HCT116 (cell line): ENCODE measurements at places on chromosomes 3 and 15.
A peak's percentile ranks its signal among the peaks of the same experiment; 100 is the strongest.

GRCh38 chr3:15355086-15355485 is 22.7 kb upstream of the SH3BP5 start:
- no peak for DNase-seq

GRCh38 chr3:129513705-129514104 is 14.7 kb upstream of the RHO start:
- DNase-seq: no peak

DNA sequence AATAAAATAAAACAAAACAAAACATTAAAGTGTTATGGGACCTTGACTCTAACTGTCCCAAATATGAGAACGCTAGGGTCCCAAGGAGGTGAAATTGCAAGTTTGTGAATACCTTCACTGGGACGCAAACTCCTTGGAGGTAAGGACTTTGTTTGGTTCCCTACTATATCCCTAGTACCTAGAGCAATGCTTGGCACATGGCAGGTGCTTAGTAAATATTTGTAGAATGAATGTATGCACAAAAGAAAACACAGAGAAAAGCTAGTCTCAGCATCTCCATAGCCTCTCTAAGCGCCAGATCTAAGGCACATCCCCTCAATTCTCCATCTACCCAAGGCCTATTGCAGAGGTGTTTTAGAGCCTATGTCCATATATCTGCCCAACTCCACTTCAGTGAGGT is 30.5 kb downstream of the GPR176 start:
- DNase-seq: no peak

DNA sequence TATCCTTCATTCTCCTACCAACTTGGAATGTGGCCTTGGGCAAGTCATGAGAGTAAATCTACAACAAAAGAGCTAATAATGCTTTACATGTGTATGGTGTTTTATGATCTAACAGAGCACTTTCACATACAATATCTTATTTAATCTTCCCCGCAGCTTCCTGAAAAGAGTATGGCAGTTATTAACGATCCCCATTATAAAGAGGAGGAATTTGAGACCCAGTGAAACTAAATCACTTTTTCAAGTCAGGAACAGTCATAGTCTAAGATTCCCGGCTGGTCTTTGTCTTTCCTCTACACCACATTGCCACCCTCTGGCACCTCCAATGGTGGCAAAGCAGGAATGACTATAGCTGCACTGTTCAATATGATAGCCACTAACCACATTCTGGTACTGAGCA is 69.7 kb upstream of the CMSS1 start:
- DNase-seq: peak; percentile 6

GRCh38 chr15:70538278-70538677 is 225.1 kb downstream of the UACA start:
- no peak for DNase-seq

GRCh38 chr3:47762233-47762632 is 19.5 kb downstream of the SMARCC1 start:
- no peak for DNase-seq

DNA sequence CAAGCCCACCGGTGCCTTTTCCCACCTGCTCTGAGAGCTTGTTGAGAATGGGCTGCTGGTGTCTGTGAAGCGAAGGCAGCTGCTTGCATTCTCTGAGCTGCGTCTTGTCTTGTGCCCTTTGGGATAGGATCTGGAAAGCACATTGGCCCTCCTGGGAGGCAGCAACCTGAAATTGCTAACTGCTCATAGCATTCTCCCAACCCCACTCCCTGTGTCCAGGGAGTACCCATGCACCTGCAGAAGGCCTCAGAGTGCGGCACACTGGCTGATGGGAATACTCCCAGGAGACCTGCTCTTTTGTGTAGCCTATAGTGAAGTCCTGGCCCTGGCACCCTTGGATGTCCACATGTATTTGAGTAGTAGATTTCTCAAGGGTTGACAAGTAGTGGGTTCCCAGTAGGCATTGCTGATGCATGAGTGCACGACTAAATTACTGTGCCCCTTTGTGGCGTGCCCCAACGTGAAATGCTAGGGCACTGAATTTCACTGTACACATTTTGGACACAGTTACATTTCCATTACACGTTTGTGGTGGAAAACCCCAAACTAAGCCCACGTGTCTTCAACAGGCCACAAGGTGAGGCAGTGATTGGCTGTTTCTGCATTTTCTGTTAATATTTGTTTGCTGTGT is 3.7 kb downstream of the EPHB1 start:
- no peak for DNase-seq

DNA sequence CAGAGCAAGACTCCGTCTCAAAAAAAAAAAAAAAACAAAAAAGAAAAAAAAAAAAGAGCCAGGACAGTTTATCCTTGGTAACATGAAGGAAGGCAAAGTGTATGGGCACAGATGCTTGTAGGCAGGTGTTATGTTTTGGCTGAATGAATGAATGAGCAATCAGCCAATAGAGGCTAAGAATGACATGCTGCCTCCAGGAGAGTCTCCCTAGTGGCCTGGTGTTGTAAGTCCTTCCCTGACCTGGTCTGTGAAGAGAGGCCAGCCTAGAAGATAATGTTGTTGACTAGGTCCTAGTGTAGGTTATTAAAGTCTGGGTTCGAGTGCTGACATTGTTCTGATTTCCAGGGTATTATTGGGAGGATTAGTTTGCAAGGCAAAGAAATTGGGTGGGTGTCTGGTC is 24.9 kb downstream of the GYG1 start:
- no peak for DNase-seq

DNA sequence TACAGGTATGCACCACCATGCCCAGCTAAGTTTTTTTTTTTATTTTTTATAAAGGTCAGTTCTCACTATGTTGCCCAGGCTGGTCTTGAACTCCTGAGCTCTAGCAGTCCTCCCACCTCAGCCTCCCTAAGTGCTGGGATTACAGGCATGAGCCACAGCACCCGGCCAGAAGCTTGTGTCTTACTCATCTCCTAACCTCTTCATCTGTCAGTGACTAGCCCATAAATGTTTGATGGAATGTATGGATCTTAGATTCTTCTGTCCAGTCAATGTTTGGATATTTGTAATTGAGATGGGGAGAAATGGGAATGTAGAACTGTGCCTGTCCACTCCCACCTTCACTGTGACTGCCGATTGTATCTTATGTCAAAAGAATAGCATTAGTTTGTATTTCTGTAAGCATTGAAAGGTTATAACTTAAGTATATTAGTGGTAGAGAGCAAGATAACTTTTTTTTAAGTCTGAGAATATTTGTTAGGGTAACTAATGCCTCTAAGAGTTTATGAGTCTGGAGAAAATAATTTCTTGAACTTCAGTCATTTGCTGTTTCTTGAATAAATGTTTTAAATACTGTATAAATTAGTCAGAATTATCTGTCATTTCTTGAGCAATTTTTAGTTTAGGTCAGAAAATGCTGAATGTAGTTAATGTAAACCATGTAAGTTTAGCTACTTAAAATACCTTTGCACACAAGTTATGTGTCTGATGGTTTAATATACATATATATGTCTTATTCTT is 215.3 kb upstream of the CGNL1 start:
- no peak for DNase-seq

- no peak for DNase-seq
Observed at GRCh38 chr3:115512565-115513415, 110.5 kb upstream of the GAP43 start.

DNA sequence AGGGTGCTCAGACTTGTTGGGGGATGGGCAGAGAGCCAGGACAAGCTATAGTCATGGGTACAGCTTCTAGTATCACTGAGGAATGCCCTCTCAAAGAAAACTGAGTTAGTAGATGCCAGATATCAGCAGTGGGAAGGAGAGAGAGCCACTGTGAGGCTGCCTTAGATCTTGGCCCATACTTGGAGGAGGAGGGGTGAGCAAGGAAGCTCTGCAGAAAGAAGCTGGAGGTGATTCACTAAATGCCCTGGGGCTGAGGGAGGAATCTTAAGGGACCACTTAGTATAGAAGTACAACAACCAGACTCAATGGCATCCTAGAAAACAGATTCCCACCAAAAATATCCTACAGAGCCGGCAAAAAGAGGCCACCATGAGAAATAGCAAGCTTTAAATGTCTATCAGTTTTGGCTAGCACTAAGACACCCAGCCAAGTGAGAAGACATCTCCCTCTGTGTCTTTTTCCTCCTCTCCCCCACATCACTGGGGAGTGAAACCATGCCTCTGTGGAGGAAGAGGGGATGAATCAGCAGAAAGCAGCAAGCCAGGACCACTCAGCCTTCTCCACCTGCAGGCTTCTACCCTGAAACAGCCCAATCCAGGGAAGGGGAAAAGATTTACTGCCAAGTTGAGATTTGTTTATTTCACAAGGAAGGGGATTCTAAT is 282.5 kb upstream of the STT3B start:
- no peak for DNase-seq

DNA sequence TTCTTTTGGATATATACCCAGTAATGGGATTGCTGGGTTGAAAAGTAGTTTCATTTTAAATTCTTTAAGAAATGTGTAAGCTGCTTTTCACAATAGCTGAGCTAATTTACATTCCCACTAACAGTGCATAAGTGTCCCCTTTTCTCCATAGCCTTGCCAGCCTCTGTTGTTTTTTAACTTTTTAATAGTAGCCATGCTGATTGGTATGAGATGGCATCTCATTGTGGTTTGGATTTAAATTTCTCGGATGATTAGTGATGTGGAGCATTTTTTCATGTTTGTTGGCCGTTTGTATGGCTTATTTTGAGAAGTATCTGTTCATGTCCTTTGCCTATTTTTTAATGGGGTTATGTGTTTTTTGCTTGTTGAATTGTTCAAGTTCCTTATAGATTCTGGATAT is 444.3 kb upstream of the ATP11B start:
- DNase-seq: no peak

DNA sequence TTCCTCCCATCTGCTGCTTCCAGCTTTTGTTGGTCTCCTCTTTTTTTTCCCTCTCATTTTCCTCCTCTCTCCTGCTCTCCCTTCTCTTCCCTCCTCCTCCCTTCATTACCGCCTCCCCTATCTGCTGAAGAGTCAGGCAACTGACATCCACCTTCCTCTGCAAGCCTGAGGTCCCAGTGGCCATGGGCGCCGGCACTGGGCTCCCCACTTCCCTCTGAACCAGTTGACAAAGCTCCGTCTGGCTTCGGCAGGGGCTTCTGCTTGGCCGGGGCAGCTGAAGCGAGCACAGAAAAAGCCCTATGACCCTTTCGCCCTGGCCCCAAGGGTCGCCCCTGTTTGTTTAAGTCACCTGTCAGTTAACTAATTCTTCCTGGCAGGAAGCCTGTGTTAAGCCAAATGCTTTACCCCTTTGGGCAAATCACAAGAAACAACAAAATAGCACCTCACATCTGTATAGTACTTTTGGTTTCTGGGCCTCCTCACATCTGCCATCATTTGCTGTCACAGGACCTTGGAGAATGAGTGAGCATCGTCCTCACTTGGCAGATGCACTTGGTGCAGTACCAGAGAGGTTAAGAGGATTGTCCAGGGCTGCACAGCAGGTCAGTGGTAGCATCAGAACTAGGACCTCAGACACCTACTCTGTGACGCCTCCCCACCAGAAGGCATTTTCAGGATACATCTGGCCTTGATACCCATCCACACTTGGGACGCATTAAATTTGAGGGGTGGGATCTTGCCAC is 27.7 kb downstream of the ITGA11 start:
- no peak for DNase-seq

GRCh38 chr15:87326269-87326668 is 930.3 kb downstream of the NTRK3 start:
- no peak for DNase-seq

DNA sequence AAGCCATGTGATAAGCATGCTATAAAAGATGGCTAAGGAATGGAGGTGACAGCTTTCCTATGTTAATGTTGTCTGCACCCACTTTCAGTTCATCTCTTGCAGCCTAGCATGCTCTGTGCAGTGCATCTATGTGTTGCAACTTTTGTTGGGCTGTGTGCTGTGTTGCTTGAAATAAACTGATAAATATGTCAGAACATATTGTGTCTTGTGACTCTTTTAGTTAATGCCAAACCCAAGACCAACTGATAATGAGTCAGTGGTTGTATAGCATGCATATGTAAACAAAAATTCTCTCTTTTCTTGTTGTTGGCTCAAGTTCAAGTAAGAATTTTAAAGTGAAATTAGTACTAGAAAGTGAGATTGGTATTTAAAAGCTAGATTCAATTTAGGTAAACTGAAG is 37.0 kb upstream of the SCN10A start:
- no peak for DNase-seq

DNA sequence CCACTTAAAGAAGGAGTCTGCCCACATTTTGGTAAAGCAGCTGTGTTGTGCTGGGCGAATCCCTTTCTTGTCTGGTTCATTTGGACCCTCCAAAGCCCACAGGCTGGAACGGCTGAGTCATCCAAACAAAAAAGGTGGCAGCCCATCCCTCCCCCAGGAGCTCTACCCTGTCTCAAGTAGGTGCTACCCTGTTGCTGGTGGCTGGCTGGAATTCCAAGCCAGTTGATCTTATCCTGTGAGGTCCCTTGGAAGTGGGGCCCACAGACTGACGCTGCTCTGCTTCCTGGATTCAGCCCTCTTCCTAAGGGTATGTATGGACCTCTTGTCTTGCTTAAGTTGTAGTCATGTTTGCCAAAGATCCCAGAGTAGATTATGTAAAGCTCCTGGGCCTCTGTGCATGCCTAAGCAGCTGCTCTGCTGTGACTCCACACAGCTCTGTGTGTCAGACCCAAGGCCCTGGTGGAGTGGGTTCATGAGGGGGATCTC is 44.5 kb downstream of the CCR1 start:
- peak; percentile 33 for DNase-seq

- DNase-seq: no peak
Observed at GRCh38 chr15:97884513-97885131, 75.9 kb upstream of the ARRDC4 start.

- DNase-seq: no peak
Observed at GRCh38 chr15:67140078-67140833, 74.9 kb downstream of the SMAD3 start.

DNA sequence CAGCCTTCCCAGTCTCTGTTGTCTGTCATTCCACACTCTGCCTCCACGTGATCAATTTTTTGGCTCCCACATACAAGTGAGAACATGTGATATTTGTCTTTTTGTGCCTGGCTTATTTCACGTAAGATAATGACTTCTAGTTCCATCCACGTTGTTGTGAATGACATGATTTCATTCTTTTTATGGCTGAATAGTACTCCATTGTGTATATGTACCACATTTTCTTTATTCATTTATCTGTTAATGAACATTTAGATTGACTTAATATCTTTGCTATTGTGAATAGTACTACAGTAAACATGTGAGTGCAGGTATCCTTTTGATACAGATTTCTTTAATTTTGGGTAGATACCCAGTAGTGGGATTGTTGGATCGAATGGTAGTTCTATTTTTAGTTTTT is 31.4 kb downstream of the ASB14 start:
- DNase-seq: no peak

- DNase-seq: no peak
Observed at GRCh38 chr3:3447641-3448040, 268.1 kb upstream of the CRBN start.
